Putamen (tissue), 1 donor: ENCODE measurements at places on chromosomes 2 and 18.
A peak's percentile ranks its signal among the peaks of the same experiment; 100 is the strongest.

DNA sequence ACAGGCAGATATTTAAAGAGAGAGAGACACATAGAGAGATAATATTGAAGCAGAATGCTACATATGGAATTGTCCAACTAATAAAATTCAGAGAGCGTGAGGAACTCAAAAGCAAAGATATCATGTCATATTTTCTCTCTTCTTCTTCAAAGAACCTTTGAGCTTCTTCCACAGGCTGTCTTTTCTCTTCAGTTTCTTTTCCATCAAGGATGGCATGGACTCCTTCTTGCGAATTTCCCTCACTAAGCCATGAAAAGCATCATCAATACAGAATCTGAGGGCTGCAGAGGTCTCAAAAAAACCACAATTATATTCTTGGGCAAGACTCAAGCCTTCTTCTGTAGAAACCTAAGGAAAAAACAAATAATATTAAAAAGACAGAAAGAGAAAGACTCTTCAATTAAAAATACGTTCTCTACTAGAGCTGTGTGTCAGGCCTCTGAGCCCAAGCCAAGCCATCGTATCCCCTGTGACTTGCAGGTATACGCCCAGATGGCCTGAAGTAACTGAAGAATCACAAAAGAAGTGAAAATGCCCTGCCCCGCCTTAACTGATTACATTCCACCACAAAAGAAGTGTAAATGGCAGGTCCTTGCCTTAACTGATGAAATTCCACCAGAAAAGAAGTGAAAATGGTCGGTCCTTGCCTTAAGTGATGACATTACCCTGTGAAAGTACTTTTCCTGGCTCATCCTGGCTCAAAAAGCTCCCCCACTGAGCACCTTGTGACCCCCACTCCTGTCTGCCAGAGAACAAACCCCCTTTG lies 371.9 kb downstream of the RIT2 start:
- DNase-seq: no peak

DNA sequence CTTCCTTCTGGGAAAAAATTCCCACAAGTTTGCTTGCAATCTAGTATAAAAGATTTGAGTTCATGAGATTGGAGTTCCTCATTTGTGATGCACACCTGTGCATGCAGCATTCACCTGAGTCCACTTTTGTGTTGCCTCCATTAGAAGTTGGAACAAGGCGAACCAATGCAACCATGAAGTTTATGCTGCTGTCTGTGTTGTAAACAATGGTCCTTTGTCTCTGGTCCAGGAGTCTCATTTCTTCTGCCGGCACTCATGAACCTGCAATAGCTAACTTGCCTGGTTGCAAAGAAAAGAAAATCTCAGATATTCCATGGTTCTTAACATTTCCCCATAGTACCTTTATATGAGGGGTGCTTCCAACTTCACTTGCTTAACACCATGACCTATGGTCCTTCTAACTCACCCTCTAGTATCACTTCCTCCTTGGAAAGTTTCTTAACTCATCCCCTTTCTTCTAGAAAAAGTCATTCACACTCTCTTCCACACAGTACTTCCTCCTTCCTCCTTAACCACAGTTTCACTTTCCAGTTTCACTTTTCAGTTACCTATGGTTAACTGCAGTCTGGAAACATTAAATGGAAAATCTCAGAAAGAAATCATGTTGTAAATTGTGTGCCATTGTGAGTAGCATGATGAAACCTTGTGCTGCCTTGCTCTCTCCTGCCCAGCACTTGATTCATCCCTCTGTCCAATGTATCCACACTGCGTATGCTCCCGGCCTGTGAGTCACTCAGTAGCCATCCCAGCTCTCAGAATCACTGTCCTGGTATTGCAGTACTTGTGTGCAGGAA lies 128.8 kb upstream of the TRIB2 start:
- DNase-seq: peak; percentile 34

GRCh38 chr18:3466045-3466444 lies 16.1 kb downstream of the TGIF1 start:
- no peak for DNase-seq

DNA sequence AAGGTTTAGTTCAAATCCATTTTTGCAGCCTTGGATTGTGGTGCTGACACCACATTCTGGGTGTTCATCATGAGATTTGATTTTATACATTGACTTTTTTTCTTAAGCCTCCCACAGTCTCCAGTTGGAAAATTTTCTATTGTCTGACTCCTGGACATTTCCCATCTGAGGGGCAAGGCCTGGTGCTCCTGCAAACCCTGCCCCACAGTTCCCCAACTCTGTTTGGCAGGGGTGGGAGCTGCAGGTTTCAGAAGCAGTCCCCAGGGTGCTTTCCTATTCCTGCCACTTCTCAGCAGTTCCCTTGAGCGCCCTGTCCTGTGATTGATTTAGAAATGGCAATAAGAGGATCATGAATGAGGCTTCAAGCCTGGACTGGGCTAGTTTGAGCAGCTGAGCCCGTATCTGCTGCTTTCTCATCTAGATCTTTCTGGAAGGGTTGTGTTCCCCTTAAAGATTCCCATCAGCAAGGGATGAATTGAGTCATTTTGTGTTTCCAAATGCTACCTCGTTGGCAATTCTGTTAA lies 77.0 kb downstream of the CIB4 start:
- no peak for DNase-seq

DNA sequence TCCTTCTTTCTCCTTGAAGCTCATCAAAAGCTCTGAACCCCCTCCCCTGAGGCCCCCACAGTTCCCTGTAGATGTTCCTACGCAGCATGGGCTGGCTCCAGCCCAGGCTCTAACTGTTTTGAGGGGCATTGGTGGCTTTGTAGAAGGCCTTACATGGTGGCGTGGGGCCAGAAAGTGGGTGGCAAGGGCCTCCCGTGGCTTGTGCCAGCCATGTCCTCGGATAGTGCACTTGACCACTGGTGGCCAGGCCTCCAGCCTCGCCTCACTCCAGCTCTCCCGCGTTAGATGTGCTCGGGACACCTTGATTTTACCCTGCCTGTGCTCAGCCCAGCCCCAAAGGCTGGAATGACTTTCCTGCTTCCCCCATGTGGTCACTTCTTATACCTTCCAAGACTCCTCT lies 92.9 kb downstream of the TWIST2 start:
- no peak for DNase-seq

GRCh38 chr2:219038600-219038999 lies 2.7 kb downstream of the CFAP65 start:
- DNase-seq: no peak
